Heart left ventricle (tissue), 16 donors: ENCODE measurements at places on chromosomes 2 and 18. TPM values are rescaled to one million over a fixed set of nuclear protein-coding genes. Genes with fewer than 3 reads are reported as not detected.

DLX2 gene
- total RNA-seq, result not detected

RNU2-63P gene
- not detected for total RNA-seq

THSD7B gene
- 0.29 TPM for total RNA-seq

EGR4 gene
- total RNA-seq, result not detected

IL18RAP gene
- total RNA-seq, result 0.20 TPM

SH3RF3 gene
- 7.5 TPM for total RNA-seq

CNDP1 gene
- not detected for total RNA-seq

GRCh38 chr2:144516981-144517865 lies 2.7 kb downstream of the ZEB2 start:
- peak; percentile 56 for DNase-seq

DNA sequence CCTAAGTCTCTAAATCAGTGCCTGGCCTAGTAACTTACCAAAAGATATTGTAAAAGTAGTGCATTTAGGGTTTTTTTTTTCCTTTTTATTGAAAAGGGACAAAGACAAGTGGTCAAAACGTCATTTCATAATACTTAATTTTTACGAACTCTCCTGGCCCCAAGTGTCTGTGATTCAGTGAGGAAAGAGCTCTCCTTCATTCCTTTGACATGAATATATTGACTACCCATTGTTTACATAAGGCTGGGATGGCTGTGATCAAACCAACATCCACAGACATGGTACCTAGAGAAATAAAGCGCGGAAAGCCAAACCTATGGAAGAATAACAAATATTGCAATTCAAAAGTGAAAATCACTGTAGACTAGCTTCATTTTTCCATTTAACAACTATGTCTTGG lies 198.4 kb downstream of the BABAM2 start:
- DNase-seq, result no peak

DNA sequence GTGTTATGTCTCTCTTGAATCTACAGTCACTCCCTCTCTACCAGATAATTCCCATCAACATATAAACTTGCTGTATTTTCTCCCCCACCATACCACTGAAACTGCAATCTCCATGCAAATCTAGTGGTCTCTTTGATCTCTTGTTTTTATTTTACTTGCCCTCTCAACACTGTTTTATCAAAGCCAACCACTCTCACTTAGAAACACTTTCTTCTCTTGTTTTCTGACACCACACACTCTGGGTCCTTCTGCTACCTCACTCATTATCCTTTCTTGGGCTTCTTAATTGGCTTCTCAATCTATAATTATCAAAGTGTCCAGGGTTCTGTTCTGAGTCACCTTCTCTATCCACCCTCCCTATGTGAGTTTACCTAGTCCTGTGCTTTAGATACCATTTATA lies 2.0 kb upstream of the MCFD2 start:
- DNase-seq, result no peak

- DNase-seq, result no peak
Measured at GRCh38 chr2:168457190-168457895, 1.3 kb downstream of the CERS6 start.

DNA sequence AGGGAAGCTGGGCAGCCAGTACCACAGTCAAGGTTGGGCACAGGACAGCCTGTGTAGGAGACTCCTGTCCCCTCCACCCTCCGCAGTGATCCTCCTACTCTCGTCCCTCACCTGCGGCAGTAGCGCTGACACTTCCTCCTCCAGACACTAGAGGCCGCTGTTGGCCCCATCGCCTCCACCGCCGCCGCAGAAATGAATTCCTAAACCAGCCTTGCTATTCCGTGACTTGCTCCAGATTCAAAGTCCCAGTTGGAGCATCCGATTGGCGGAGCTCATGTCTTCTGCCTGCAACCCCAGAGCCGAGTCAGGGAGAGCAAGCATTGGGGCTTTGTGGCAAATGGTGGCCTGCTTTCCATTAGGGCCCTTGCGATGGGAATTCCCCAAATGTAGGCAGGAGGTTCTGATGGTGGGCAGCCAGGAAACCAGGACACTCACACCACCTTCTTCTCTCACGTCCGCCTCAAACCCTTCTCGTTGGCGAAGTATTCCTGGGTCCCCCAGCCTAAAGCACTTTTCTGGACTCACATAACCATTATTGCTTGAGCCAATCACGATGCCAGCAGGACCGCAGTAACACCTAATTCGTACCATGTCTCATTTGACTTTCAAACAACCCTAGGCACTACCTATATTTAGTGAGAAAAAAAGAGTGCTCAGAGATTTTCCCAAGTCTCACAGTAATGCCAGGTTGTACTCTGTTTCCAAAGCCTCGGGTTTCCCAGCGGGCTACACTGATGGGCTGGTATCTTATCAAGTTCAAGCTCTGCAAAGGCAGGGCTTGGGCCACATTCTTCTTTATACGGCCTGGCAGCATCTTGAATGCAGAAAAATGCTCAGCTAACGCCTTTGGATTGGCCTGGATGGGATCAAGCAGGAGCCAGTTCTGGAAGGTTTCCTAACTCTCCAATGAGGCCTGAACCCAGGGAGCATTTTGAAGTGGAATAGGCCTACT lies 1.2 kb upstream of the DNAJB2 start:
- peak; percentile 78 for DNase-seq

DNA sequence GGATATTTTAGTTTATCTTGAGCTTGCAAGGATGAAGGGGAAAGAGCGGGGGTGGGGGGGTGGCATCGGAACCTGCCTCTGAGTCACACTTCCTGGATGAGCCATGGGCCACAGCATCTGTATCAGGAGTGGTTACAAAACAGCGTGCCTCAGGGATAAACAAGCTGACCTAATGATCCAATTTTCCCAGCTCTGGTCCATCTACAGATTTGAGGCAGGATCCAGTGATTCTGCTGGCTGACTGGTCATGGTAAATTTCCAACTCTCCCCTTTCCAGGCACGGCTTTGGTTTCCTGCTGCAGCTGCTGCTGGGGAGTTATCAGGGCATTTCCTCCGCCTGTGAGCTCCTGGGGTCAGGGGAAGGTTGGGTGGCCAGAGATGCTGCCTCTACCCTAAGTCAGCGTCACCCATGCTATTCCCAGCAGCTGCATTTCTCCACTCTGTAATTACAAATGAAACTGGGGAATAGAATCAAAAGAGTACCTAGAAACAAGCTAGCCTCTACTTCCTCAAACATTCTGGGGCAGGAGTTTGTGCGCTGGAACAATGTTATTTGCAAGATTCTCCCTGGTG lies 4.7 kb upstream of the HPCAL1 start:
- DNase-seq, result peak; percentile 55

DNA sequence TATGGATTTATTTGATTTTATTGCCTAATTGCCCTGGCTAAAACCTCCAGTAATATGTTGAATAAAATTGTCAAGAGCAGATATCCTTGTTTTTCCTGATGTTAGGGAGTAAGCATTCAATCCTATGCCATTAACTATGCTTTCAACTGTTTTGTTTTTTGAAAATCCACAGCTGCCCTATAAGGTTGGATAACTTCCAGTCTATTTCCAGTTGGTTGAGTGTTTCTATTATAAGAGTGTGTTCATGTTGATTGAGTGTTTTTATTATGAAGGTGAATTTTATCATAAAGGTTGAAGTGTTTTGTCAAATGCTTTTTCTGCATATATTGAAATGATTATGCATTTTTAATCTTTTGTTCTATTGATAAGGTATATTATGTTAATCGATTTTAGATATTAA lies 149.9 kb upstream of the SCN7A start:
- DNase-seq, result no peak

- no peak for DNase-seq
Measured at GRCh38 chr2:11562011-11562410, 28.2 kb downstream of the GREB1 start.

DNA sequence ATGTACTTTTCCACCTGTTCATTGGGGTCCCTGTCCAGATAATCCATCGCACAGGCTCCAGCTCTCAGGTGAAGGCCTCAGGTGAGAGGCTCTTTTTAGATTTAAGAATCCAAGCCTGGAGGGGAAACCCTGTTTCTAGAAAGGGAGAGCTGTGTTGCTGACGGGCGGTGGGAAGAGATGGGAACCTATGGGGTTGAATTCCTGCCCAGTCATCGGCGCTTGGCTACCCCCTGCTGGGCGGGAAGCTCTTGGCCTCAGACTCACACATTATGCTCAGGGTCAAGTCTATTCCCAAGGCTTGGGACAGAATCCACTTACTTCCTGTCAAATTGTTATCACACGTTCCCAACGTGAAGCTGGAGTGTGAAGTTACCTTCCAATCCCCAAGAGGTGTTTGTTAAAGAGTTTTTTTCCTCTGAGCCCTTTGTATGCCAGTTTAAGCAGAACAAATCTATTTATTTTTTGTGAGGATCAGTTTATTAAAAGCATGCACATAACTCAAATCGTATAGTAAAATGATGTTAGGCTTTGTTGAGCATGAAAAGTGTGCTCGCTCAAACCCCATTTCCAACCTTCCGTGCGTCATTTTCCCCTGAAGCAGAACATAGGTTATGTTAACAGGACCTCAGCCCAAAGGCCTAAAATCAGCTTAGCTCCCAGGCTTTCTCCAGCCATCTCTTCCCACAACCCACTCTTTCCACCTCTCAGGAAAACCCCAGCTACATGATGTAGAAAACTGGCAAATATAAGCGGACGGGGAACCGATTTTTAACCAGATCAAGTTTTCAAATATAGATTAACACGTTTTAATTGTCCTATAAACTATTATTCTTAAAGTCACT lies 181.7 kb upstream of the ETAA1 start:
- DNase-seq, result no peak

GRCh38 chr2:62178741-62179271 lies 17.1 kb upstream of the B3GNT2 start:
- no peak for DNase-seq

GRCh38 chr2:154228566-154229280 lies 357.0 kb downstream of the GALNT13 start:
- no peak for DNase-seq

DNA sequence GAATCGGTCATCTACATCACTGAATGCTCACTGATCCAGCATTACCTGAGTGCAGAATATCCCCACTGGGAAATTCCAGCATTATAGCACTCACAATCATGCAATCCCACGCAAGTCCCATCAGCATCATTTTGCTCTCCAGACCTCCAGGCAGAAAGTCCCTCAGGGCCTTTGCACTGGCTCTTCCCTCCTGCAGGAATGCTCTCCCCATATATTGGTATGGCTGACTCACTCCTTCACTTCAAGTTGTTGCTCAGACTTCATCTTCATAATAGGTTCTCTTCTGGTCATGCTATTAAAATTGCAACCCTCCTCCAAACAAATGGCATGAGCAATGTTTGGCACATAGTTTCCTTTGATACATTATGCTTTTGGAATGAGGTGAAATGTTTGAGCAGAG lies 64.7 kb upstream of the CELF4 start:
- DNase-seq, result no peak

- no peak for DNase-seq
Measured at GRCh38 chr2:129762386-129763189, 216.9 kb upstream of the RAB6C start.
